ENCODE measurements at places on chromosomes 4 and X.

DNA sequence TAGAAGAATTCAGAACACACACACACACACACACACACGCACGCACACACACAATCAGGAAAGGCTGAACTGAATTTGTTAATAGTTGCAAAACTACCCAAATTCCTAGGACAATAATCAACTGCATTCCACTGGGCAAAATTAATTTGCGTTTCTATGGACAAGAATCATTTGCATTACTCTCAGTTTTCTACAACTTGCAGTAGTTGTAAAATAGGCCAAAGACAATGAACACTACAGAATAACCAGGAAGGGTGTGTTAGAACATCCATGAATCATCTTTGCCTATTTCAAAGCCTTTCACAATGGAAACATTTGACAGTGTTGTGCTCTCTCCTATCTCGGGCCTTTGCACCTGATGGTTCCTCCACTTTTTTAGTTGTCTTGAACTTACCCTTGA, 77.1 kb upstream of the IGFBP7 start:
- DNase-seq, result no peak

DNA sequence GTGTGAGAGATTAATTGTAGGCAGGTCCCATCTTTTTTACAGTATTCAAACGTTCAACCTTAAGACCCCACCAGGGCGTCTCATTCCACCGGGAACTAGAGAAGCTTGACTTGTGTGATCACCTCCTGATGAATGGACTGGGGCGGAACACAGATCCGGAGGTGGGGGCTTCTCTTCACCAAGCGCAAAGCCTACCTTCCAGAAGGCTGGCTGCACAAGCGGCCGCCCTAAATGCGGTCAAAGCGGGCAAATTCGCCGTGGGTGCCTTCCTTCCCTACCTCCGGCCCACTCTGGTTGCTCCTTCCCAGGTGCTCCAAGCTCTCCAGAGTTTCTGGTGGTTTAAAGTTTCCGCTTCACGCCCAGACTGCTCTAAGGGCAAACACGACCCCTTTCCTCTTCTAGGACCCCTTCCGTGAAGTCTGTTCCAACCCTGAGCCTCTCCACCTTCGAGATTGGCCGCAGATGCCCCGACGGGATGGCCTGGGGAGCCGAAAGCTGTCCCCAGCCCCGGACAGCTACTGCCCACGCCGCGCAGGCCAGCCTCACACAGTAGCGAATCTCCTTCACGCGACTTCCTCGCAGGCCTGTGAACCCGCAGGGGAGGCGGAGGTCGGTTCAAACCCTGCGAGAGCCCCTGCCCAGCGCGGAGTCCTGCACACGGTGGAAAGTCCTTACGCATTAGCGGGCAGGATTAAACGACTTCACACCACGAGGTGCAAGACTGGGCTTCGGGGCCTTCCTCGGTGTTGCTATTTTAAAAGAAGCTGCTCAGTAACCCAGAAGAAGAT, 1.6 kb upstream of the WWC2 start:
- DNase-seq, result no peak

- DNase-seq, result no peak
Observed at GRCh38 chr4:182770259-182770995, 146.8 kb downstream of the DCTD start.

- no peak for DNase-seq
Observed at GRCh38 chrX:155022585-155022984, at the start of gene F8. Gene F8, minus strand, starts transcription at chrX:155022723. Its CDS starts 171 bp downstream, at chrX:155022552.

- DNase-seq, result no peak
Observed at GRCh38 chr4:75790024-75790423, 65.6 kb downstream of the USO1 start.

DNA sequence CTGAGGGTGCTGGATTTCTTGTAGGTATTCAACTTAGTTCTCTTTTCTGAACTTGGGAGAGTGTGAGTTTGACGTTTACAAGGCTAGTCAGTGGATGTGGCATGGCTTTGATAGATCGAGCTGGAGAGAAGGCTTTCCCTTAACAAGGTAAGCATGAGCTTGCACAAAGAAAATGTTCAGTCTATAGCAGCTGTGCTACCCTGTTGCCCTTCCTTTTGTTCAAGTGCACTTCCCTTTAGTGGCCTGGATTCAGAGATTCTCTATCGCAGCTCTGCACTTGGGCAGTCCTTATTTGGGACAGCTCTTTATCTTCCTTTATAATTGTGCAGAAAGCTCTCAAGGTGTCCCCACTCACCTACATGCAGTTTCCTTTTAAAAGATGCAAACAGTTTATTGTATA, 198.0 kb downstream of the ARHGAP24 start:
- DNase-seq, result no peak

- DNase-seq, result no peak
Observed at GRCh38 chr4:42596918-42597317, 60.0 kb downstream of the ATP8A1 start.

GRCh38 chrX:69236641-69237040, 71.4 kb upstream of the PJA1 start:
- no peak for DNase-seq

- no peak for DNase-seq
Observed at GRCh38 chr4:146381263-146381872, 140.4 kb downstream of the SLC10A7 start.

- DNase-seq, result no peak
Observed at GRCh38 chrX:39935411-39936064, 162.2 kb downstream of the BCOR start.

- DNase-seq, result no peak
Observed at GRCh38 chr4:80927420-80927819, 103.1 kb upstream of the BMP3 start.

GRCh38 chrX:67787196-67787595, 243.4 kb downstream of the AR start:
- no peak for DNase-seq

DNA sequence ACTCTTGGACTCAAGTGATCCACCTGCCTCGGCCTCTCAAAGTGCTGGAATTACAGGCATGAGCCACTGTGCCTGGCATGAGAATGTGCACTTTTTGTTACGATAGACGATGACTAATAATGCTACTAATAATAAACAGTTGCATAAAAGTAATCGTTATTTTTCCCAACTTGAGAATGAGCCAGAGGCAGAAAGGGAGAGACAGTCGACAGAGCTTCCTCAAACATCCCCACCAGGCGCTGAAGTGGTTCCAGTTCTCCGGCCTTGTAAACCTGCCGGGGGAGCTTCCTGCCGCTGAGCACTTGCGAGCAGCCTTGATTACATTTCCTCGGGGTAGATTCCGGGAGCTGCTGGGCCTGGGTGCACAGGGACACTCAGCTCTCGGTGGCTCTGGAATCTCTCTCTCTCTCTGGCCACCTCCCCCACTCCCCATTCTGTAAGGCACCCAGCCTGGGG, 8.9 kb upstream of the HTRA3 start:
- DNase-seq, result no peak

- DNase-seq, result no peak
Observed at GRCh38 chr4:71206763-71207162, 132.1 kb upstream of the SLC4A4 start.

GRCh38 chr4:113160548-113160947, 111.1 kb downstream of the ANK2 start:
- DNase-seq, result no peak

DNA sequence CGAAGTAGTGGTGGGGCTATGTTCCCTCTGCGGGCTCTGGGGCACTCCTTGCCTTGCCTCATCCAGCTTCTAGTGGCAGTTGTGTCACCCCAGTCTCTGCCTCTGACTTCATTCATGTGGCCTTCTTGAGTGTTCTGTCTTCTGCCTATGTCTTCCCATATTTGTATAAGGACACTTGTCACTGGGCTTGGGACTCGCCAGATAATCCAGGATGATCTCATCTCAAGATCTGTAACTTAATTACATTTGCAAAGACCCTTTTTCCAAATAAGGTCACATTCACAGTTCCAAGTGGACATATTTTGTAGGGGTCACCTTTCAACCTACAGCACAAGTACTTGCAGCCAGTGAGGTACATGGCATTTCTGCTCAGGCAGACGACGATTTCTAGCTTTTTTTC, 30.3 kb upstream of the CLDN24 start:
- DNase-seq, result no peak

DNA sequence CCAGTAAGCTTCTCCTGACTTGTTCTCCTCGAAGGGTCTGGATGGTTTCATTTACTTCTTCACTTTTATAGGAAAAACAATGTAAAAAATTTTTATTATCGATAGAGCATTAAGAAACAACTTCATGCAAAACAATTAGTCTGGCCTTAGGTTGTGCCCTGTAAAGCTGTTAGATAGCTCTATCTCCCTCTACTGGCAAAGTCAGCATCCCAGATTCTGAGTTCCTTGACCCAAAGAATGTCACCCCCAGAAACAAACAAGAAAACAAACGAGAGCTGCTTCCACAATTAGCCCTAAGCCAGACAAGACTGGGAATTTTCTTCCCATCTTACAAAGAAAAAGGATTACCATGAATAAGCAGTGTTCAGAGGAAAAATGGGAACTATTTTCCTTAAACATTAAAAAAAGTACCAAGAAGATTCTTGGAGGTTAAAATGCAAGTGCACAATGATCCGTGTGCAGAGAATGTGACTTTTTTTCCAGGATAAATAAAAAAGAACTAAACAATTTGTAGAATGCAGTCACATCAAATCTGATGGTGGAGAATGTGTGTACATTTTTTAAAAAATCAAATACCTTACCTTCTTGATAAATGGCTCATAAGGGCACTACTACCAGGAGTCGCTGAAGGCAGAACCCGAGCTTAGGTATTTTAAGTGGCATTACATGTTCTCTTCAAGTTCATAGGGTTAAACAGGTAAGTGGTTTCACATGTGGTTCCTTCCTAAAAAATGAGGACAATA, 293.2 kb downstream of the FBXO8 start:
- no peak for DNase-seq

GRCh38 chrX:71636438-71637252, 18.3 kb upstream of the CXCR3 start:
- DNase-seq, result no peak

- DNase-seq, result no peak
Observed at GRCh38 chrX:101450961-101451360, 34.3 kb upstream of the ARMCX4 start.

DNA sequence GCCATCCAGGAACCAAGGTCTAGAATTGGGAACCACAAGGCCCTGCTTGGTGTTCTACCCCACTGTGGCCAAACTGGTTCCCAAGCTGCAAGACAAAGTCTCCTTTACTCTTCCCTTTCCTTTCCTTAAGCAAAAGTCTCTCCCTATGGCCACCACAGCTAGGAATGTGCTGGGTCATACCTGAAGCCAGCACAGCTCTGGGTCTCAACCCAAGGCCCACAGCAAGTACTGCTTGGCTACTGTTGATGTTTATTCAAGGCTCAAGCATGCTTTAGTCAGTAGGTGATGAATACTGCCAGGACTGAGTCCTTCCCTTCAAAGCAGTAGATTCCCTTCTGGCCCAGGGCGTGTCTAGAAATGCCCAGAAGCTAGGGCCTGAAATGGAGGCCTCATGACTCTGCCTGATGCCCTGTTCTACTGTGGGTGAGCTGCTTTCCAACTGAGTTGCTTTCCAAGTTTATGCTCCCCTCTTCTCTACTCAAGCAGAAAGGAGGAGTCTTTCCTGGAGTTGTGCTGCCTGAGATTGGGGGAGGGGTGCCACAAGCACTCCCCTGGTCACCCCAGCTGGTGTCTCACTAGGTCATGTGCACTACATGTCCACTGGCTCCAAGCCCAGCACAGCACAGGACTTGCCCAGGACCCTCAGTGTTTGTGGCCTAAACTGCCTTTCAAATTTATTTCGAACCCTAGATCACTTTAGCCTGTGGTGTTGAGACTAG, 44.9 kb downstream of the STAP1 start:
- no peak for DNase-seq

GRCh38 chr4:1976416-1977352, 32.1 kb downstream of the NELFA start:
- no peak for DNase-seq

DNA sequence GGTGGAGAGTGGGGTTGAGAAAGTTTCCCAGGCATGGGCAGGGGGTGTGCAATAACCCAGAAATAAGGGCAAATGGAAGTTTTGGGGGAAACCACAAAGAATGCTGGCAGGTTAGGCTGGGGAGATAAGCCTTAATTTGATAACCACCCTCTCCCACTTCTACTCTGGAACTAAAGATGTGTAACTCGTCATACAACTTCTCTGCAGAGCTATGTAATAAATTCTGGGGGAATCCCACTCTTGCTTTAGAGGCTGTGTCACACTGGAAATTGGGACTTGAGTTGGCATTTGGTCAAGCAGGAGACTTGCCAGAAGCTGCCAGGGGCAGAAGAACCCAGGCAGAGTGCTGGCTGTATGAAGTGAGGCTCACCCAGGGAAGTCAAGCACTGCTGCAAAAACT, 170.9 kb upstream of the CPEB2 start:
- no peak for DNase-seq

DNA sequence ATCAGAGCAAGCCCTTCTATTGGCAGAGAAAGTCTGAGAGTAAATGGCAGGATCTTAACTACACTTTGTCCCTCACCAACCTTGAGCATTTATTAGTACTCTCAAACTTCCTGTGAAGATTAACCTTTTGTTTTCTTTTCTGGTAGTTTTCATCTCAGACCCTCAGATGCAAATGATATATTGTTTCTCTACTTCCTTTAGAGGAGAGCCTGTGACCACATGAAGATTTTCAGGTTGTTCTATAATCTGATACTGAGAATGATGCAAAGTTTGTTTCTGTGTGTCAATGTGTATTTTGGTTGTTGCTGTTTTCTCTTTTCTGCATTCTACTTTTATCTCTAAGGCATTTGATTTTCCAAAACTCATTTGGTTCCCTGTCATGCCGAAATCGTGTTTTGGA, 165.8 kb upstream of the CYSLTR1 start:
- DNase-seq, result no peak

Measured in activated naive CD4-positive, alpha-beta T cell treated with anti-CD3 and anti-CD28 coated beads, Interleukin-2, amount 10 ng/mL, durations not matched to agents 7 days and 5 days (primary cell).